Naive thymus-derived CD8-positive, alpha-beta T cell (primary cell): ENCODE measurements at places on chromosomes 6 and 20. TPM values are rescaled to one million over a fixed set of nuclear protein-coding genes. Genes with fewer than 3 reads are reported as not detected.

LRRC73 gene
- polyA plus RNA-seq = not detected

RAET1L gene
- polyA plus RNA-seq = not detected

SPATA2 gene
- polyA plus RNA-seq = 1.7 TPM

DNA sequence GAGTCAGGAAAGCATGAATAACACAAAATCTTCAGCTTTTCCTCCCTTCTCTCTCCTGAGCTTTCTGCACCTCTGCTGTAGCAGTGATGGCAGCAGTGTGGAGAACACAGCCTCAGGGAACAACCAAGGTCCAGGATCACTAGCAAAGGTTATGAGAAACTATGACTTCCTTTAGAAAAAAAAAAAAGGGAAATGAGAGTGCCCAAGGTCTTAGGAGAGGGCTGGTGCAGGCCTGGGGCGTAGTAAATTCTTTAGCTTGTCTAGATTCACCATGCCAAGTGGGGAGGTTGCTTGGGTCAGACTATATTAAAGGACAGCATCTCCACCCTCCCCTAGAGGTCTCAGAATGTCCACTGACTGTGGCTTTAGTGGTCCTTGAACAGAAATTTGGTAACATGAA, 40.4 kb upstream of the POLR1H start:
- no peak overlapping the region for H3K27ac ChIP-seq
- H3K4me3 ChIP-seq = no peak overlapping the region
- no peaks in the 10 kb centered on the region for H3K4me1 ChIP-seq
- peaks cover 4% of the 10 kb centered on the region for H3K36me3 ChIP-seq
- no peaks in the 10 kb centered on the region for H3K27me3 ChIP-seq
- DNase-seq = no peak

DNA sequence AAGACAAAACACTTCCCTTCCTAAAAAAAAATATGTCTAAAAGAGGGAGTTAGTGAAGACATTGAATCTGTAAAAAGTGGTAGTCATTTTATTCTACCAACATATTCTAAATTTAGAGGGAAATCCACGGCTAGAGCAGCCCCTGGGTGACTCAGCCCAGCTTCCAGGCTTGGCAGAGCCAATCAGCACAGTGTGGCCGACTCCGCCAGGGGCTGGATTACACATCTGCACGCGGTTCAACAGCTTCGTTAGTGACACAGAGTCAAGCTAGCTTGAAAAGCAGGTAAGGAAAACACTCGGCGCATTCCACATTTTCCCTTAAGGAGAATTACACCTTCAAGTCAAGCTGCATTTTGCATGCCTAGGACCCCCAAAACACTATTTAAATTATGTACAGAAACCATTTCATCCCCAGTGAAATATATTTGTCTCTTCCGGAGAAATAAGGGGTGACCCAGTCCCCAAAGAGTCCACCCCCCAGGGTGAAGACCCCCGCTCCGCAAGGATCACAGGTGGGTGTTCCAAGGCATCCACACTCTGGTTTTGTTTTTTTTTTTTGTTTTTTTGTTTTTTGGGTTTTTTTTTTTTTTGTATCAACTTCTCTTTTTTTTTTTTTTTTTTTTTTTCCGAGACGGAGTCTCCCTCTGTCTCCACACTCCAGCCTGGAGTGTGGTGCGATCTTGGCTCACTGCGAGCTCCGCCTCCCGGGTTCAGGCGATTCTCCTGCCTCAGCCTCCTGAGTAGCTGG, 58.4 kb upstream of the ARID1B start:
- H3K4me3 ChIP-seq = peak overlapping the region; percentile 92
- H3K36me3 ChIP-seq = no peaks in the 10 kb centered on the region
- no peaks in the 10 kb centered on the region for H3K27me3 ChIP-seq
- H3K27ac ChIP-seq = no peak overlapping the region
- peaks cover 9% of the 10 kb centered on the region for H3K4me1 ChIP-seq
- no peak for DNase-seq

DNA sequence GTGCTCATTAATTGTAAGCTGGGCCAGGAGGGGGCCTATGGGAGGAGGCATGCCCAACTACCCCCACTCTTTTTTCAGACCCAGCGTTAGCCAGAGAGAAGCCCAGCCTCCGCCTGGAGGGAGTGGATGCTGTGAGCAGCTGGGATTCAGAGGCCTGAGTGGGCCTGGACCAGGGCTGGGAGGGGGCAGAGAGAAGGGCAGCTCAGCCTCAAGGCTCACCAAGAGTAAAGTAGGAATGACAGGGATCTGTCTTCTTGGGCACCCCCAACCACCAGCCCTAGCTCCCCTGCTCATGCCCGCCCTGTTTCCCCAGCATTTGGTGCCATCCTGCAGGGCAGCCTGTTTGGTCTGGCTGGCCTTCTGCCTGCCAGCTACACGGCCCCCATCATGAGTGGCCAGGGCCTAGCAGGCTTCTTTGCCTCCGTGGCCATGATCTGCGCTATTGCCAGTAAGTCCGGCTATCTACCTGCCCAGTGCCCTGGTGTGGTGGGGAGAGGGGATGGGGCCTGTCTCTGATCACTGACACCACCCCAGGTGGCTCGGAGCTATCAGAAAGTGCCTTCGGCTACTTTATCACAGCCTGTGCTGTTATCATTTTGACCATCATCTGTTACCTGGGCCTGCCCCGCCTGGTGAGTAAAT, 6.8 kb downstream of the SLC29A1 start:
- no peak overlapping the region for H3K4me3 ChIP-seq
- DNase-seq = no peak
- H3K27ac ChIP-seq = no peak overlapping the region
- H3K4me1 ChIP-seq = peaks cover 3% of the 10 kb centered on the region

DNA sequence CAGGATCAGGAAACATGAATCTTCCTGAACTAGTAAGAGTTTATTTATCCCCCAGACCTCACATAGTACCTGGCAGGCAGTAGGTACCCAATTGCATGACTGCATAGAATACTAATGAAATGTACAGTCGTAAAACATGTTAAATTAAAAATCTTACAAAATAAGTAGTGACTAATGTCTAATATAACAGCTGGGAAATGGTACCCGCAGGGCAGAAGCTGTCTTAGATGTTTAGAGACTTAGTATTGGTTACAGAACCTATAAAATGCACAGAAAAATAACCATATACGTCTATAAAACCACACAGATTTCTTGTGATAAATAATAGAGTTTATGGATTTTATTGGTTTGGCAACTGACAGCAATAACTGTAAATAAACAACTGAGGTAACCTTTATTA, 139.1 kb upstream of the GMDS start:
- H3K27me3 ChIP-seq = no peaks in the 10 kb centered on the region
- peaks cover 8% of the 10 kb centered on the region for H3K36me3 ChIP-seq

GRCh38 chr20:40728470-40728869, 39.4 kb upstream of the MAFB start:
- no peak overlapping the region for H3K4me3 ChIP-seq
- H3K36me3 ChIP-seq = no peaks in the 10 kb centered on the region
- H3K27ac ChIP-seq = no peak overlapping the region
- H3K27me3 ChIP-seq = peaks cover 6% of the 10 kb centered on the region
- no peak for DNase-seq

GRCh38 chr6:3751077-3751729, at the start of gene PXDC1:
PXDC1 (minus strand) TSS chr6:3751713; CDS start chr6:3751531, 182 bp downstream.
- peak; percentile 29 for DNase-seq
- H3K4me3 ChIP-seq = peak within 1 kb of the TSS; percentile 74
- peaks cover 50% of the 10 kb centered on the region for H3K27me3 ChIP-seq
- H3K27ac ChIP-seq = no peak within 1 kb of the TSS

DNA sequence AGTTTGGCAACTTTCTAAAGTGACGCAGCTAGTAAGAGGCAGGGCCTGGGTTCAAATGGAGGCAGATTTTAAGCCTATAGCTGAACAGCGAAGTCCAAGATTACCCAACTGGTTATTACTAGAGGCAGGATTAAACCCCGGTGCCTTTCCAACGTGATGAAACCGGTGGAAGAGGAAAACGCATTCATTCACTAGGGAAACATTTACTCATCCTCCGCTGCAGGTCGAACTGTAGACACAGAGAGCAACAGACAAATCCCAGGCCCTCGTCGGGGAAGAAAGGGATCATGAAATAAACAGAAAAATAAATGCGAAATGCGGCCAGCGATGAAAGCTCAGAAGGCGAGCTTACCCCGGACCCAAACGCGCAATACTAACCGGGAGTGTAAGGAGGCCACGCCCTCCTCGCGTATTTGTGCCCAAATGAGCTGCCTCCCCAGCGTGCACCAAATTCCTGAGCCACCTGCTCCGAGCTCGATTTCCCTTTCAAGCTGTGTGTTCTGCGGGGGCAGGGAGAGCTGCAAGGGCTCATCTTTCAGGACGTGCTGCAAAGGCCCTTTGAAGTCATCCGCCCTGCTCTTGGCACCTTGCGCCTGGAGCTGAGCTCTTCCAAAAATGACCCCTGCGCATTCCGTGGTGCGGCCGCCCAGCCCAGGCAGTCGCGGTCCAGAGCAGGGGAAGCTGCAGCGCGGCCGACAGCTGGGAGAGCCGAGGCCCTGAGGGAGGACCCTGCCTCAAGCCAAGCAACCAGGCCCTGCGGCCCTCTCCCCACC, 46.9 kb downstream of the PDYN start:
- peaks cover 44% of the 10 kb centered on the region for H3K27me3 ChIP-seq
- H3K4me1 ChIP-seq = peaks cover 5% of the 10 kb centered on the region
- H3K36me3 ChIP-seq = no peaks in the 10 kb centered on the region
- H3K4me3 ChIP-seq = no peak overlapping the region
- H3K27ac ChIP-seq = no peak overlapping the region

- no peak overlapping the region for H3K27ac ChIP-seq
- no peaks in the 10 kb centered on the region for H3K4me1 ChIP-seq
- no peaks in the 10 kb centered on the region for H3K27me3 ChIP-seq
- H3K4me3 ChIP-seq = no peak overlapping the region
- H3K36me3 ChIP-seq = peaks cover 66% of the 10 kb centered on the region
These were observed 74.9 kb downstream of the TASP1 start for GRCh38 chr20:13563854-13564253.
